ENCODE measurements at places on chromosomes 1 and 21.

DNA sequence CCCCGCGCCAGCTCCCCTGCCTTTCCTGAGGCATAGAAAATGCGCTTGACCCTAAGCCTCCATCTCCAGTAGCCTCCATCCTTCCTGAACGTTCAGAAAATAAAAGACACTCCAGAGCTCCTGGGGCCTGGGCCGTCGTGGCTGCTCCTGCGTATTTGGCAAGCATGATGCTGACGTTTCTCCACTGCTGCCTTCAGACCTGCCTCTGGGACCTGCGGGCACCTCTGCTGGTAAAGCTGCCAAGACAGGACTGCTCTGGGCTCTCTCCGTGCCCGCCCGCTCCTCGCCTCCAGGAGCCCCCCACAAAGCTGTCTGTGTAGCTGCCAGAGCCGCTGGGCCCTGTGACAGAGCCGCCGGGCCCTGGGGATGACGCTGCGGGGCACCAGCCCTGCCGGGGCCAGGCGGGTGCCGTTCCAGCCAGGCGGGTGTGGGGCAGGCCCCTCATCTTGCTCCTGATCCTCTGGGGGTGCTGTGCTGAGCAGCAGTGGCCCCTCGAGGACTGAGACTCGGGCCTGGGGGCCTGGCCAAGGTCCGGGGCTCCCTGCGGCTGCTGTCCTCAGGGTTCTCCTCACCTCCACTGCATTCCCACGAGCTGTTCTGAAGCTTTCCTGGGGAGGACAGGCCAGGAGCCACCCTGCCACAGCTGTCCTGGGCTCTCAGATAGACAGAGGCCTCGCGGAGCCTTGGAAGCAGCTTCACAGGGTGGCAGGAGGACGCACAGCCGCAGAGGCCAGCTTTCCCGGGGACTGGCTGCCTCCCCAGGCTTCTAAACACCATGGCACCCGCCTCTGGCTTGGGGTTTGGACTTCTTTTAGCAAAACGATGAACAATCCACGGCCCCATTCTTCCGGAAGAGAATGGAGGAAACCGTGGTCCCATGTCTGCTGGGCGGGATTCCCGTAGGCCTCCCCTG lies 48.1 kb downstream of the MORN1 start:
- no peak for DNase-seq

- no peak for DNase-seq
These were observed 30.3 kb downstream of the YARS1 start for GRCh38 chr1:32786856-32787255.

DNA sequence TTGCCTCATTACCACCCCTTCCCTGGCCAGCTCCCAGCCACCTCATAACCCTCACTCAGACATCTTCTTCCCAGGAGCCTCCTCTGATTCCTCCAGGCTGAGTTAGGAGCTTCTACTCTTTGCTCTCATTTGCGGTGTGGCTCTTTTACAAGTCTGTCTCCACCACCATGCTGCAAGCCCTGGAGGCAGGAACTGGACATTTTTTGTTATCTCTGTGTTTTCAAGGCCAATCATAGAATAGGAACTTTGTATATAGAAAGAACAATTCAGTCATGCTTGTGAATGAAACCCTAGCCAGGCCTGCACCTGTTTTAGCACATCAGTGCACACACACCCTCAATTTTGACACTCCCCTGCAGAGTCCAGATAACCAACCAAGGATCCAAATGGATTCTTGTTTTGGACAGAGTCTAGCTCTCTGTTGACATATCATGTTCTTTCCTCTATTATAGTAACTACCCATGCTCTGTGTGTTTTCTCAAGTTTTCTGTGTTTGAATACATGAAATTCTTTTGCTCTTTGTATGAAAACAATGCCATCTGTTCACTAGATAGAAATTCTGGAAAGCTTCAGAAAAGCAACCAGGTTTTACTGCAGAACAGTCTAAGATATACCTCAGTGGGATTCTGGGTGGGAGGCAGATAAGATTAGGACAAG lies 60.9 kb upstream of the ZNF648 start:
- no peak for DNase-seq

- DNase-seq: no peak
These were observed 91.8 kb upstream of the SERBP1 start for GRCh38 chr1:67522001-67522441.

DNA sequence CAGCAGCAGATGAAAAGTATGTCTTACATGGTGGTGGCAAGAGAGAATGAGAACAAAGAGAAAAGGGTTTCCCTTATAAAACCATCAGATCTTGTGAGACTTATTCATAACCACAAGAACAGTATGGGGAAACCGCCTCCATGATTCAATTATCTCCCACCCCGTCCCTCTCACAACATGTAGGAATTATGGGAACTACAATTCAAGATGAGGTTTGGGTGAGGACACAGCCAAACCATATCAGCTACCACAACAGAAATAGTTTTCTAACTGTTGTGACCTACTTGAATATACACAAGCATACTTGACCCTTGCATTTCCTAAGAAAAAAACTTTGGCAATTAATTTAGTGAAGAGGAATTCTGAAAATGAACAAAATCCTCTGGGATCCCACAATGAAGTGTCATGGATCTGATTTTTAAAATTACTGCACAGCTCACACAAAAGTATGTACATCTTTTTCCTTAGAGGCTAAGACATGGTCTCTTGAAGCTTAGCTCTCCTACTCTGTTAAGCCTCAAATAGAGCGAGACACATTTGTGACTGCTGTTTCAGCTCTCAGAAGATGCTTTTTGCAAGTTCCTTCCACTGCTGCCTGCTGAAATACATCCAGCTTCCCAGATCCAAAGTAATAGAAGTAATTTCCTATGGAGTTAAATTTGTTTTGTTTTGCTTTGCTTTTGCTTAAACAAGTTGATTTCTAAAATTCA lies 265.8 kb downstream of the DPYD start:
- DNase-seq: no peak

DNA sequence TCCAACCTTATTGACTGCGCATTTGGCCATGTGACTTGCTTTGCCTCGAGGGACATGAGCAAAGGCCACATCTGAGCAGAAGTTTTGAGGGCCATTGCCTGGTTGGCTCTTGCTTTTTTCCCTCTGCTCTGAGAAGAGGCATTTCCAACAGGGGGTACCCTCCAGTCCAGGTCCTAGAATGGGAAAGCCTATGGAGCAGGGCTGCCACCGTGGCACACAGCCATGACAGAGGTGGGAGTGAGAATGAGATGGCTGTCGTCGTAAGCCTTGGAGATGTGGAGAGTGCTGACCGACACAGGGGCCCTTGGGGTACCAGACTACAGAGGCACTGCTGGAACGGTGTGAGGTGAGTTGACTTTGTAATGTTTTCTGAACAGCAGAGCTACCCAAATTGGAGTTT lies 103.0 kb downstream of the KCNJ15 start:
- DNase-seq: no peak

GRCh38 chr1:208312706-208313105 lies 68.5 kb upstream of the PLXNA2 start:
- no peak for DNase-seq

DNA sequence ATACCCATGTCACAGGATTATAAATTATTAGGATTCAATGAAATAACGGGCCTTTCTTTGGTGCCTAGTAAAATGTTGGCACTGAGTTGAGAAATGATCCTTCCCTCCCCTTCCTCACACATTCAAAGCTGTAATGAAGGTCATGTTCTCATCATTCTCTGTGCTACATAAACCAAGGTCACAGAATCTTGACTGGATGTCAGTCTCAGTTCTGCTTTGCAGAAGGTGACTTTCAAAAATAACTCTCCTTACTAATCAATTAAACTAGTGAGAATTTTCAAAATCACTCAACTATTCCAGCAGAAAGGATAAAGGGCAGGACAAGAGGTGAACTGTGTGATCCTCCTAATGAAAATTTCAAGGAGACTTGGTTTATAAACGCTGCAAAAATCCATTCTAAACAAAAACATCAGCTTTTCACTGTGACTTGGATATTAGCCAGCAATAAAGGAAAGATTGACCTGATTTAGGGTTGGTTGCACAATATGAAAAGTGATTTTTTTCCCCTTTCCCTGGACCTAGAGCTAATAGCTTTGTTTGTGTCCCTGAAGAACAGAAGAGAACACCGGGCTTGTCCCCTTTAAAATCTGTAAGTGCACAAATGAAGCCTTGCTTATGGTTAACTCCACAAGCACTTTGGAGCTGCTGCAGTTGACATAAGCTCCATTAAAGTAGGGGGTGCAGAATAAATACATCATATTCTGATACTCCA lies 120.1 kb downstream of the SEC16B start:
- DNase-seq: no peak

DNA sequence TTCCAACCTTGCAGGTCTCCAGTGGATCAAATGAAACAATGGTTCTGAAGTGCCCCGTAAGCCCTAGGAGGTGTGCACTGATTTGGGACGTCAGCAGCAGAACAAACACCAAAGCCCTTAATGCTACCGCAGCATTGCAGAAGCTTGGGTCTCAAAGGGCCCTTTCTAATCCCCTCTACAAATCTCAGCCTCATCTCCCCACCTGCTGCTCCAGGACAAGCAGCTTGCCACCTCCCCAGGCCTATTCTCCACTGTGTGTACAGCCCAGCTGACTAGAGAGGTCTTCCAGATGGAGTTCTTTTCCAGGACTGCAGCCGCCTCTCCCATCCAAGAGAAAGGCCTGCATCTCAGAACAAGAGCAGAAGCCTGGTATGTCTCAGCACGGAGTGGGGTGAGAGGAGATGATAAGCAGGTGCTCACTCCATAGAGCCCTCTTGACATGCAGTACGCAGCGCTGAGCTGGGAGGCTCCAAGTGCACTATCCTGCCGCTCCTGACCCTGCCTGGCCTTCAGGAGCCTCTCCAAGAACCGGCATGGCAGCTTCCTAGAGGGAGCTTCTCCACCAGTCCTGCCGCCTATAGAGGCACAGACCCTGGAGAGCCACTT lies 46.3 kb downstream of the MRPL37 start:
- no peak for DNase-seq

DNA sequence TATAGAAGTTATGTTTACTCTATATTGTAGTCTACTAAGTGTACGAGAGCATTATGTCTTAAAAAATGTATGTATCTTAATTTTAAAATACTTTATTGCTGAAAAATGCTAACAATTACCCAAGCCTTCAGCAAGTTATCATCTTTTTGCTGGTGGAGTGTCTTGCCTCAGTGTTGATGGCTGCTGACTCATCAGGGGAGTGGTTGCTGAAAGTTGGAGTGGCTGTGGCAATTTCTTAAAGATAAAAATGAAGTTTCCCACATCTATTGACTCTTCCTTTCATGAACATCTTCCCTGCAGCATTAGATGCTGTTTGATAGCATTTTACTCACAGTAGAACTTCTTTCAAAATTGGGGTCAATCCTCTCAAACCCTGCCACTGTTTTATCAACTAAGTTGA lies 95.8 kb downstream of the CDC7 start:
- DNase-seq: no peak

GRCh38 chr1:204950353-204951001 lies 79.8 kb downstream of the NFASC start:
- no peak for DNase-seq

- DNase-seq: no peak
These were observed 25.7 kb downstream of the COA6 start for GRCh38 chr1:234398849-234399381.

- DNase-seq: no peak
These were observed 113.5 kb downstream of the RIPK4 start for GRCh38 chr21:41653243-41653953.

DNA sequence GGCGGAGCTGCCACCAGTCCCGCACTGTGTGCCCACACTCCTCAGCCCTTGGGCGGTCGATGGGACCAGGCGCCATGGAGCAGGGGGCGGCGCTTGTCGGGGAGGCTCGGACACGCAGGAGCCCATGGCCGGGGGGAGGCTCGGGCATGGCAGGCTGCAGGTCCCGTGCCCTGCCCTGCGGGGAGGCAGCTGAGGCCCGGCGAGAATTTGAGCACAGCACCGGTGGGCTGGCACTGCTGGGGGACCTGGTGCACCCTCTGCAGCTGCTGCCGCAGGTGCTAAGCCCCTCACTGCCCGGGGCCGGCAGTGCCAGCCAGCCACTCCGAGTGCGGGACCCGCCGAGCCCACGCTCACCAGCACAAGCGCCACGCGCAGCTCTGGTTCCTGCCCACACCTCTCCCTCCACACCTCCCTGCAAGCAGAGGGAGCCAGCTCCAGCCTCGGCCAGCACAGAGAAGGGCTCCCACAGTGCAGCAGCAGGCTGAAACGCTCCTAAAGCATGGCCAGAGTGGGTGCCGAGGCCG lies 267.7 kb downstream of the RYR2 start:
- no peak for DNase-seq

DNA sequence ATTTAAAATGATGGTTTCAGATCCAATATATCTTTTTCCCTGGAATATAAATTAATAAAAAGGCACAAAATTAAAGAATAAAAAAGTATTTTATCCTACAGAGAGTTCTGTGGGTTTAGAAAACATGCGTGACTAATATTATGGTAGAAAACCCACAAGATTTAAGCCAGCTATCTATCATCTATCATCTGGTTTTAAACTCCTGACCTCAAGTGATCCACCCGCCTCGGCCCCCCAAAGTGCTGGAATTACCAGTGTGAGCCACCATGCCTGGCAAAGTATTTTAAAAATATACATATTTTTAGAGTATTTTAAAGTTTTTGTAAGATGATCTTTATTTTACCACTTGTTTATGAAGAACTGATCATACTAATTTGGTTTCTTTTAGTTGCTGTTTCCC lies 79.5 kb downstream of the NRIP1 start:
- no peak for DNase-seq

- no peak for DNase-seq
These were observed 135.2 kb upstream of the COL11A1 start for GRCh38 chr1:103243481-103243880.

DNA sequence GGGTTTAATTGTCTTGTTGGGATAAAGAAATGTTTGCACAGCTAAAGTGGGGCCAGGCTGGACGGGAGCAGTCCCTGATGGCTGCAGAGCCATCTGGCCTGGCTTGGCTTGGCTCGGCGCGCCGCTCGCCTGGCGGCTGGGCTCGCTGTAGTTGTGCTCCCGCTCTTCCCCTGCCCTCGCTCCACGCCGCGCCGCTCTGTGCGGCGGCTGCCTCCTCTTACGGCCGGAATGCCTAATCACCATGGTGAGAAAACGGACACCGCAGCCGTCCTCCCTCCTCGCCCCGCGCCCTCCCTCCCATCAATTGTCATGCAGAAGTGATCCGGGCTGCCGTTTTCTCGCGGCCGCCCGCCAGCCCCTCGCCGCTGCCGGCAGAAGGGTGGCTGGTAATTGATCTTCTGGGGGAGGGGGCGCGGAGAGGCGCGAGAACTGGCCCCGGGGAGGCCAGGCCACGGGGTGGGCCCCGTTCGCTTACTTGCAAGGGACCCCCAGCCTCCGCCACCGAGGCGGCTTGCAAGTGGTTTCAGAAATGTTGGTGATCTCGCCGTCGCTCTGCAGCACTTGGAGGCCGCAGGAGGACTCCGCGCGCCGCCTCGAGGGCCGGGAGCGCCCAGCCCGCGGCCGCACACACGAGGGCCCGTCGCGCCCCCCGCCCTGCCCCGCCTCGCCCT lies 12.4 kb downstream of the RNF220 start:
- peak; percentile 1 for DNase-seq

GRCh38 chr1:38819040-38819439 lies 40.5 kb downstream of the RRAGC start:
- DNase-seq: no peak

DNA sequence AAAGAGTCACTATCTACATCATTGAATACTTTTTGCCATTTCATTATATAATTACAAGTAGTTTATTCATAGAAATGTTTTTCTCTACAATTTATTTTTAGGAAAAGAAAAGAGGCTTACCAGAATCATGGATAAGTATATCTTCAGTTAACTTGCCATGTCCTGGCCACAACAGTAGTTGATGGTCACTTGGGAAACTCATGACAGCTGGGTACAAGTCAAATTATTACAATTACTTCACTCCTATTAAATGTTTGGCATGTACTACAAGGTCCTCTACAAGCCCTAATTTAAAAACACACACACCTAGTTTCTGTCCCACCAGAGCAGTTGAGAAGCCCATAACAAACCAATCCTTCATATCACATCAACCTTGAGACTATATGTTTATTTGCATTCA lies 29.4 kb downstream of the PALMD start:
- DNase-seq: no peak

Data from cerebellar nuclear complex (tissue), 1 donor.